ENCODE measurements at places on chromosomes 12 and 14.
A peak's percentile ranks its signal among the peaks of the same experiment; 100 is the strongest.

GRCh38 chr12:27246774-27247173, 2.7 kb downstream of the STK38L start:
- no peak for DNase-seq

DNA sequence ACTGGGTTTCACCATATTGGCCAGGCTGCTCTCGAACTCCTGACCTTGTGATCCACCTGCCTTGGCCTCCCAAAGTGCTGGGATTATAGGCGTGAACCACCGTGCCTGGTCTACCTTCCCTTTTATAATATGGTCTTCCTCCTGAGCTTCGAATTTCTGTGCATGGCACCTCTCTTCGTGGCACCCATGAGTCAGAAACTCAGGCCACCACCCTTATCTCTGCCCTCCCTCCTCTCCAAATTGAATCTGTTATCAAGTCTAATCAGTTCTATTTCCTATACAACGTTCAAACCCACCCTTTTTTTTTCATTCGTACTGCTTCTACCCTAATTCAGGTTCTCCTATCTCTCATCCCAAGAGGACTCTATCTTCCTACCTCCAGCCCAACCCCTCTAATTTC, 5.0 kb upstream of the TINF2 start:
- no peak for DNase-seq

- no peak for DNase-seq
Observed at GRCh38 chr14:37437490-37437889, 157.6 kb downstream of the FOXA1 start.

GRCh38 chr12:98736352-98737321, 91.5 kb downstream of the APAF1 start:
- no peak for DNase-seq

DNA sequence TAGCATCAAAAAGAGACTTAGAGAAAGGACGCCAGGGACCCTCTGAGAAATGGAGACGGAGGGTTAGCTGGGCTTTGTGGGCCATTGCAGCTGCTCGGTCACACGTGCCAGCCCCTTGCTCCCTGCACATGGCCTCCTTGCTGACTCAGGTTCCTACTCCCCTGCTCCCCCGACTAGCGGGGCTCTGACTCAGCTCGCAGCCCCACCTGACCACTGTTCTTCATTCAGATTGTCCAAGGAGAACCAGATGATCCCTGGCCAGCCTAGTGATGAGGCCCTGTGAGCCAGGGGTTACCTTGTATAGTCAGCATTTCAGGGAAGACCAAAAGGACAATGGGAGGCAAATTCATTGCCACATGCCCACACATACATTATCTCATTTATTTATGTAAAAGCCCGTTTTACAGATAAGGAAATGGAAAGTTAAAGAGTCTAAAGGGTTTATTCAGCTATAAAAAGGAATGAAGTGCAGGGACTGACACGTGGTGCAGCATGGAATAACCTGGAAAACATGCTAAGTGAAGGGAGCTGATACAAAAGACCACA, 103.4 kb downstream of the LGMN start:
- no peak for DNase-seq

- no peak for DNase-seq
Observed at GRCh38 chr14:96826818-96827217, 29.6 kb downstream of the VRK1 start.

GRCh38 chr14:54450535-54450934, 9.4 kb upstream of the CNIH1 start:
- DNase-seq: no peak

DNA sequence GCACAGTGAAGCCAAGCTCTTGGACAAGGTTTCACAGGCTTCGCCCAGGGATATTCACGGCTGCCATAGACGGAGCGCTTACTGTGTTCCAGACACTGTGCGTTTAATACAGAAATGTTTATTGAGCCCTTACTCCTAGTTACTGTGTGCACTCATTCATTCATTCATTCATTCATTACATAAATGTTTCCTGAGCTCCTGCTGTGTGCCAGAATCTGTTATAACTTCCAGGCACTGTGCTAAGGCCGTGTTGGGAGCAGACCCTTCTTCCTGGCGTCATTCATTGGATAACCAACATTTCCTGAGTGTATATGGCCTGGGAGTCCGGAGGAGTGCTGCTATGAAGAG, 760 bp upstream of the MED13L start:
- no peak for DNase-seq

GRCh38 chr14:22390824-22391461, 198.1 kb downstream of the DAD1 start:
- no peak for DNase-seq

GRCh38 chr14:91357272-91358024, 60.2 kb downstream of the CCDC88C start:
- no peak for DNase-seq

DNA sequence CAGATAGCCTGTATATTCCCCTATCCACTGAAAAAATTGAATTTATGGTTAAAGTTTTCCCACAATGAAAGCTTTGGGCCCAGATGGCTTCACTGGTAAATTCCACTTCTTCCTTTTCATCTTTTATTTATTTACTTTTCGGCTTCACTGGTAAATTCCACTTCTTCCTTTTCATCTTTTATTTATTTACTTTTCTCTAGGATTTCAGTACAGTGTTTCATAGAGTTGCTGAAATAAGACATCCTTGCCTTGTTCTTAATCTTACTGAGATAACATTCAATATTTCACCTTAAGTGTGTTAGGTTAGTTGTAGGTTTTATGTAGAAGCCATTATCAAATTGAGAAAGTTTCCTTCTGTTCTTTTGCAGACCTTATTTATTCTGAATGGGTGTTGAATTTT, 18.9 kb upstream of the KLRG1 start:
- no peak for DNase-seq

GRCh38 chr14:75205591-75205990, 29.2 kb upstream of the TMED10 start:
- DNase-seq: no peak

GRCh38 chr14:31465111-31465510, 7.8 kb upstream of the DTD2 start:
- no peak for DNase-seq

DNA sequence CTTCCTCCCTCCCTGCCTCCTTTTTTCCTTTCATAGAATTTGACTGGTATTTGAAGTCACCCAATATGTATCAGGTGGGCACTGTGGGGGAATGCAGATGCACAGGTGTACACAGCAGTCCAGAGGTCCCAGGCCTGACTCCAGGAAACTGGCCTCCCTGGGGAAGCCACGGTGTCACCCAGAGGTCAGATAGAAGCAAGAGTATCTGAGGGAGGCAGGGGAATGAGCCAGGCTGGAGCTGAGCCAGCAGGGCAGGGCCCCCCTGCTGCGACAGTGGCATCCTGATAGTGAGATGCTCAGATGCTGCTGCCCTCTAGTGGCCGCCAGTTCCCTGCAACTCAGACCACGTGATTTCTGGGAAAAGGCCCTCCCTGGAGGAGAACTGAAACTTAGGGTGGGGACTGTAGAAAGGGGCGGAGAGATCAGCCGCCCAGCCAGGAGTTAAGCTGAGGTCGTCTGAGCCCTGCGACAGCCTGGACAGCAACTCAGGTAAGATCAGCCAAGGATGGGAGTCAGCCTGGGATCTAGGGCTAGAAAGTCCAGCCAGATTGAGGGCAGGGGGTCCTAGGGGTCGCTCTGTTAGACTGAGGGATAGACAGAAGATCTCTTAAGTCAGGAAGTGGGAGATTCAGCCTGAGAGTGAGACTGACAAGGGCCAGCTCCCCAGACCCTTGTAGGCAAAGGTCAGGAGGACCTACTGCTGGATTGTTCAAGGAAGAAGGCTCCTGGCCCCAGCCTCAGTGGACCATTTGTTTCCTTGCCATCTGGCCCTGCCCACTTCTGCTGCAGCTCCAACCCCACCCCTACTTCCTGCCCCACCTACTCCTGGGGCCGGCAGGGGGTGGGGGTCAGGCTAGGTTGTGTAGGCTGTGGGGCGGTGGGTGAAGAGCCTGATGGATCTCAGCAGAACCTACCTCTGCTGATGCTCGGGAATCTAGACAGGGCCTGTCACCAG, at the start of gene IRF9:
Gene IRF9, plus strand, starts transcription at position 416 of the 955 bp plus-strand sequence. CDS start 880 bp downstream, outside the sequence.
- DNase-seq: peak; percentile 80

GRCh38 chr14:104164041-104164440, 25.7 kb downstream of the KIF26A start:
- DNase-seq: no peak

DNA sequence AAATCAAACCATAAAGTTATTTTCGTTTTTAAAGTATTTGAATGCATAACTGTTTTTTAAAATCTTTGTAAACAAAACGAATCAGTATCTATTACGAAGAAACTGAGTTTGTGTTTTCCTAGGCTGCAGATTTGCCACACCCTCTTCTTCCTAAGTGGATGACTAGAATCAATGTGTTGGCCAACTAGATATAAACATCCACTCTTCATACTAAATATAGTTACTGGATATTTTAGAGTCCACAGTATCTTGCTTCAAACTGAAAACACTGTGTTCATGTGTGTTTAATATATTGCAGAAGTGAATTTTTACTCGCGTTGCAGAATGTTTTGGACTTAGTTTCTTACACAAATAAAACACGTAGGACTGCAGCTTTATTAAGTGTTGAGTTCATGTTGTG, 63.2 kb downstream of the KLHL28 start:
- DNase-seq: no peak

DNA sequence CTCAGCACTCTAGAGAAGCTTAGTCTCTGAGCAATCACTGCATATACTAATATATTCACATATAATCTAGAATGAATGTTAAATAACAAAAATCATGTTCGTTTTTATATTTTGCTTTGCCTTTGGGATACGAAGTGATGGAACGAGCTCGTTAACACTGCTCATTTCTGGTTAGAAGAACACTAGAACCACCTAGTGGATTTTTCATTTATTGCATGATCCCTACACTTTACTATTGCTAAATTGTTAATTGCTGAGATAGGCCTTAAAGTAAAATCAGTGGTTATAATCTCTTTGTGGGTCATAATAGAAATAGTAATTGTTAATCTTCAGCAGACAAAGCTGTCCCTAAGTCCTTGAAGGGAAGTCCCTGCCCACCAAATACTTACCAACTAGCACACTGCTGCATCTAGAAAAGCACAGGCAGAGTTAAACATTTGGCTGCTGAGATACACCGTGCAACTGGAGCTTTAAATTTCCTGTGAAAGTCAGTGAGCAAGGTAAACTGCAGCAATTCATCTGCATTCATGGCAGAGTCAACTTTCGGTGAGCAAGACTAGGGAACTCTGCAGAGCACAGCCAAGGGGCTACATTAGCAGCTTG, 353.7 kb downstream of the APAF1 start:
- no peak for DNase-seq

DNA sequence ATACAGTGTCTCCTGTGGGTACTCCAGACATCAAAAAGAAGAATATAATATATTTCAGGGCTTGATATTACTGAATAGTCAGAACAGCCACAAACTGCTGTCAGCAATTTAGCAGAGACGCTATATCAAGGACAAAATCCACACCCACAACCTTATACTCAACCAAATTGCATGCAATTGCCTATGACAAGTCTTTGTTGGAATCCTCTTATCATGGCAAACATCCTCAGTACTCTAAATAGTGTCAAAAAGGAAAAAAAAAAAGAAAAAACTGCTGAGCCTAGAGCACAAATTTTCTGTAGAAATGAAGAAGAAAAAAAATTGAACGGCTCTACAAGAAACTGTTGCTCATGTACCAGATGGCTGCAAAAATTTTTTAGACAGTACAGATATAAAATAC, 485.7 kb downstream of the TMTC2 start:
- no peak for DNase-seq

DNA sequence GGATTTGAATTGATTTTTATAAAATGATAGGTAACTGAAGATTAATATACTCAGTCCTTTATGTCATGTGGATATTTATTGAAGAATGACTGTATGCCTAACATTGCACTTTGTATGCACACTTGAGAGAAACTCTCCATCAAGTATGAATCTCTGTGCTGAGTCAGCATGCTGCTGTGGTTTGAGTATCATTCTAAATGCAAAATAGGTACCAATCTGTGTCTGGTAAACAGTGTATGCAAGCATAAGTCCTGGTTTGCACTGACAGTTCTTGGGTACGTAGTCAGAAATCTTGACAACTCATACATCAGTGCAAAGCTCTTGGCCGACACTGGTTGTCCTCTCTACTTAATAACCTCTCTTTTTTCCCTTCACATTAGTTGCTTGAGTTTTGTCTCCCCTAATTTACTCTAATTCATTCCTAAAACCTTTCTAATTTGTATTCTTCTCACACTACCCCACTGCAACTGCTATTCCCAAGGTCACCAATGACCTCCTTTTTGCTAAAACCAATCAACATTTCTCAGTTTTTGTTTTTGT, 21.8 kb downstream of the MGAT4C start:
- no peak for DNase-seq

- DNase-seq: no peak
Observed at GRCh38 chr14:61498303-61498702, 176.9 kb downstream of the PRKCH start.

- DNase-seq: no peak
Observed at GRCh38 chr12:93777254-93777653, 100.1 kb downstream of the CRADD start.

DNA sequence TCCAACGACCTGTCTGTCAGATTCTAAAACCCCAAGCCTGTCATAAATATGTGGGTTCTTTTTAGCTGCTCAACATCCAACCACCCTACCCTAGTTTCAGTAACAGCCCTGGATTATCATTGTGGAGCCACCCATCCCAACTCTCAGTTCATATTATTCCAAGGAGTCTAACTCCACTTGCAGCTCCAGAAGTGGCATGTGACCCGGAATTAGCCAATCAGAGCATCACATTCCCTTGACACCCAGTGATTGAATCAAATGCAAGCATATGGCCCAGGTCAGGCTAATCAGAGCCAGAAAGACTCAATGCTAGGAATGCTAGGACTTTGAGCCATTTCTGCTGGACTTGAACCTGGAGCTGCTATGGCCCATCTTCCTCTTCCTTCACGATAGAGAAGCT, 17.1 kb upstream of the HSP90B1 start:
- no peak for DNase-seq

GRCh38 chr14:88322504-88323085, 474 bp downstream of the KCNK10 start:
- no peak for DNase-seq

DNA sequence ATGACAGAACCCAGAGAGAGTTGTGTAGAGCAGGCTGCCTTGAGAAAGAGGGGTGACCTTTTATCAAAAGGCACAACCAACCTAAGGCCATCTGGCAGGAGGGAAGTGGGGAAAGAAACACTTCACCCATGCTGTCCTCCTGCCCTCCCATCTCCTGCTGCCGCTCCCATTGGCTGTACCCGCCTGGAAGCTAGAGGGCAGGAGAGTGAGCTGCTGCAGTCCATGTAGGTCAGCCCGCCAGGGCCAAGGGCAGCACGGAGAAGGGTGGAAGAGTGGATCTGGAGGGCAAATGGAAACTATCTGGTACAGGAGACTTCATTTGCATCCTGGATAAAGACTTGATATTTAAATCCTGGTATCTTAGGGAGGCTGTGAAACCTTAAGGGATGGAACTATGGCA, 11.5 kb upstream of the CABP1 start:
- no peak for DNase-seq

DNA sequence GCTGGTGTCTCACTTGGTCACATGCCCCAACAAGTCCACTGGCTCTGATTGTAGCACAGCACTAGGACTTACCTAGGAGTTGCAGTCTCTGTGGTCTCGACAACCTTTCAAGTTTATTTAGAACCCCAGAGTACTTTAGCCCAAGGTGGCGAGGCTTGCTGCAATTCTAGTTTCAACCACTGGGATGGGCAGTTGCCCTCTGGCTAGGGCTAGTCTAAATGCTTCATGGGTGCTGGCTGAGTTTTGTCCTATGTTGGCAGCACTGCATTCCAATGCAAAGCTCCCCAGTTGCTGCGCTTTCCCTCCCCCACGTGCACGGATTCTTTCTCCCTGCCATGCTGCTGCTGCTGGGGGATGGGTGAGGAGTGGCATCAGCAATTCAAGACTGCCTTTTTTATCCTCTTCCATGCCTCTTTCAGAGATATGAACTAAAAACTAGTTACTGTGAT, 207.9 kb downstream of the SYNE2 start:
- no peak for DNase-seq
